ENCODE measurements at places on chromosomes 3 and 15.

- DNase-seq = no peak
Observed at GRCh38 chr3:142963234-142963515, 299 bp downstream of the PAQR9 start.

- no peak for DNase-seq
Observed at GRCh38 chr3:74426571-74426970, 187.9 kb downstream of the CNTN3 start.

DNA sequence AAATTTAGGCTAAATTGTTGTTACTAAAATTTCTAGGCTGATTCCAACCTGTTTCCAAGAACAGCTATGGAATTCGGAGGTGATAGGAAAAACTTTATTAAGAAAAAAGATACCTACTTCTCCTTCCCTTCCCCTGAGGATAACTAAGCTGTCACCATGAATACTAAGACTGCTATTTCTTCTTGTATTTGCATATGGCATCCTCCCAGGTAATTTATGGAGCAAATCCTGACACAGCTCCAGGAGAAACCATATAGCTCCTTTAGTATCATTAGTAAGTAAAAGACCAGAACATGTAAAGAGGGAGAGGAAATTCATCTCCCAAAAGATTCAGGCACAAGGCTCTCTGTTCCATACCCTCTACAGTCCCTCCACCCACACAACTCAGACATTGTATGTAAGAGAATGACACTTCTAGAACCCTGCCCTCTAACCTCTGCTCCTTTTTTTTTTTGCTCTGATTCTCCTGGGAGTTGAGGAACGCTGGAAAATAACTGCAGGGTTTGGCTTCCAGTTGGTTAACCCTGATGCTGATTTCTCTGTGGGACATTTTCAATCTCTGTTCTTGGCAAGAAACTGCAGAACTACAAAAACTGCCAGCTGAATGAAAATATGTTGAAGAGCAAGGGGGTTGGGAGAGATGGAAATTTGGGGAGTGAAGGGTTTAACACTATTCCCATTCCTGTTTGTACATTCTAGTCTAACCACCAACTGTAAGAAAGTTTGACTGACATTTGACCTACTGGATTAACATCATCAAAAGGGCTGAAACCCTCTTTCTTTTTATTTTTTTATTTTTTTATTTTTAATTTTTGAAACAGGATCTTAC lies 14.2 kb upstream of the MAGI1 start:
- no peak for DNase-seq

GRCh38 chr3:24180616-24181015 lies 235.5 kb downstream of the NR1D2 start:
- DNase-seq = no peak

DNA sequence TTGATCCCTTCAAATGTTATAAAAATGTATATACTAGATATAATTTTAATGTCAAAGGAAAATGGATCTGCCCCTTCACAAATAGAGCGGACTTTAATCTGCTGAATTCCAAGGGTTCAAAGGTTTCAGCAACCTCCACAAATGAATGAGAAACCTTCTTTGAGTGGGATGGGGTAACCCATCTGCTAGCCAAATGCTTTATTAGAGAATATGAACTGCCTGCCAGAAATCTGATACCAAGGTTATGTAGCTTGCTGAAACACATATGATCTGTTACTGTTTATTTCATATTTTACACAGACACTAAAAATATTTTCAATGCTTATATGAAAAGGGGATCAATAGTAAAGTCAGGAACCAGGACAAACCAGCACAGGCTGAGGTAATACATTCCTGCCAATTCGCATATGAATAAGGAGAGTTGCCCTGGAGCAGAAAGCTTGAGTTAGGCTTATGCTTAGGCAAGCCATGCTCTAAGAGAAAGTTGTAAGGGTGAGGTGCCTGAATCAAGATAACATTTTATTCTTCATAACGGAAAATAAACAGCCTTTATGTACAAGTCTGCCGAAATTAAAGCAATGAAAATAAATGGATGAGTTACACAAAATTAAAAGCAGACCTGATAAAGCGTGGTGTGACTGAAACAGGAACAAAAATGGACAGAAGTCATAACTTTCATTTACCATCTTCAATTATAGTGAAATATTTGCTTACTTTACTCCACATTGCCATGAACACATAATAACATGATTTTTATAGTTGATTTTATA lies 26.5 kb downstream of the PLOD2 start:
- no peak for DNase-seq

GRCh38 chr3:127688416-127689265 lies 15.9 kb downstream of the ABTB1 start:
- no peak for DNase-seq

DNA sequence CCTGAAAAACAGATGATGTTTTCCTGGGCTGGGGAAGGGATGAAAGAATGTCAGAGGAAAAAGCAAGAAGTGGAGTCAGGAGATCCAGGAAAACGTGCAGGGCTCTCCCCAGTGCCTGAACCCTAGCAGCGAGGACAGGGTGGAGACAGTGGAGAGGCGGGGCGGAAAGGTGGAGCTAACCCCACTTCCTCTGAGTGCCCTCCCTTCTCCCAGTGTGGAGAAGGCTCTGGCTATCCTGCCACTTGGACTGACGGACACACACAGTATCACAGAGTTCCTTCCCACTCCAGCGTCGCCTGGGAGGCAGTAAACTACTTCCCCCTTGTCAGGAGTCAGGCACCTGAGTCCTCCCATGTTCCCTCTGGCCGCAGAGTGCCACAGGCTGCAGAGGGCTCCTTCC lies 125.3 kb upstream of the CHRNA7 start:
- no peak for DNase-seq

GRCh38 chr15:66655511-66655910 lies 46.5 kb upstream of the SMAD6 start:
- no peak for DNase-seq

DNA sequence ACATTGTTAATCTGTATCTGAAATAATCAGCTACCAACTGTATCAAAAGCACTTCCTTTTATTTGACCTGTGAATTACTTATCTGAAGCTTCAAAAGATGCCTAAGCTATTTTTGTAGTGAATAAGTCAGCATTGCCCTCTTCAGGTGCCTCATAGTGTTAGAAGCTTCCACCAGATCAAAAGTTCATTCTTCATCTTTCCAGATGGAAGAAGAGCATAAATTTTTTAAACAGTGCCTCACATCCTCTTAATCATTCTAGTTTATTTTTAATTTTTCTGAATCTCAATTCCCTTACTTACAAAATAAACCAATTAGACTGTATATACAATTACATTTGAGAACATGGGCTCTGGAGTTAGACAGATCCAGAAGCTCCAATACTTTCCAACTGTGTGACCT lies 65.0 kb downstream of the MYO5A start:
- DNase-seq = no peak

DNA sequence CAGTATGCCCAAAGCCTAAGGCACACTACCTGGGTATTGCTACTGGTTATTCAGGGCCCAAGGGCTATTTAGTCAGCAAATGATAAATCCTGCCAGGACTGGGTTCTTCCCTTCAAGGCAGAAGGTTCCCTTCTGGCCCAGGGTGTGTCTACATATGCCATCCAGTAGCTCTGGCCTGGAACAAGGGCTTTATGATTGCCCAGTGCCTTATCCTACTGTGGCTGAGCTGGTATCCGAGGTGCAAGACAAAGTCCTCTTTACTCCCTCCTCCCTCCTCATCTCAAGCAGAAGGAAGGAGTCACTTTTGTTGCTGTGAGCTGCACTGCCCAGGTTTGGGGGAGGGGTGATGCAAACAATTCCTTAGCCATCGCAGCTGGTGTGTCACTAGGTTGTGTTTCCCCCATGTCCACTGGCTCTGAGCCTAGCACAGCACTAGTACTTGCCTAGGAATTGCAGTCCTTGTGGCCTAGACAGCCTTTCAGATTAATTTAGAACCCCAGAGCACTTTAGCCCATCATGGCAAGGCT lies 221.8 kb upstream of the TGFBR2 start:
- no peak for DNase-seq

DNA sequence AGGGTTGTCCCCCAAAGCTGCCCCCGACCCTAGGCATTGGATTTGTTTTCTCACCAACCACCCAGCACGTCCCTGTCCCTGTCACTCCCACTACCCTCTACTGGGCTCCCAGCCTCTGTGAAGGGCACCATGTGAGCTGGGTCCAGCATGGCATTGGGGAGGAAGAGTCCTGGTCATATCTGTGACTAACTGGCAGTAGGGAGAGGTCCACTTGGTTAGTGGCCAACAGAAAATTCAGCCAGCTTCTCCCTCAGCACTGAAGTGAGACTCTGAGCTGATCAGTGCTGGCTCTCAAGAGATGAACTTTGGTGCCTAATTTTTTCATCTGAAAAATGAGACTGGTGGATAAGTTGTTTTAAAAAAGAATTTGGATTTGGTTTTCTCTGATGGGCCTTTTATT lies 11.3 kb upstream of the KIF23 start:
- DNase-seq = no peak

- DNase-seq = no peak
Observed at GRCh38 chr3:46888705-46889104, 11.2 kb downstream of the PTH1R start.

DNA sequence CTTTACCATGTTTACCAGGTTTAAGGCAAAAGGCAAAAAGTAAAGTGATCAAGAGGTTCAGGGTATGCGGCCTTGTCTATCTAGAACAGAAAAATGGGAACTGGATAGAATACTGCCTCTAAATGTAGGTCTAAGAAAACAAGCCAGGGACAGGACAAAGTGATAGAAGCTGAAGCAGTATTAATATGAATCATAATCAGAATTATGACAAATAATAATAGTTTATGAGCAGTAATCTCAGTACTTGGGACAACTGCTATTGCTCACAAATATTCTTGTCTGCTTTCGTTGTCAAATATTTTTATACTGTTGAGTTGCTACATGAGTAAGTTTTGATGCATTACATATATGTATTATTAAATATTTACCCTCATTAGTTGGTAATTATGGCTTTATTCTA lies 356.9 kb upstream of the RBMS3 start:
- no peak for DNase-seq

DNA sequence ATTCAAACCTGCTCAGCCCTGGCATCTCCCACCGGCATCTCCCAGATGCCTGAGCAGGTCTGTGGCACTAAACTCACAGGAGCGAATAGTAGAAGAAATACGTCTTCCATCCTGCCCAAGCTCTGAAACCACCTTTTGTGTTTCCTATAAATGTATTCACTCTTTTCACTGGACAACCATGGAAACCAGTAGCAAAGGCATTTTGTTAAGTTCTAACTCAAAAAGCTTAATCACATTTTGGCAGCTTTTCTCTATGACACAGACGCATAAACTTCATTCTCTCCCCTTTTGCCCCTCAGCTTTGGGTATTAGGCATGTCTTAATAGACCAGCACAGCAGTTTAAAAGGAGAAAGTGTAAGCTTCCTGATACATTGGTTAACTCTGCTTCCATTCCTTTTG lies 24.5 kb upstream of the ARNT2 start:
- no peak for DNase-seq

- no peak for DNase-seq
Observed at GRCh38 chr3:67559029-67559605, 95.3 kb downstream of the SUCLG2 start.

GRCh38 chr15:36161771-36162212 lies 417.6 kb upstream of the CDIN1 start:
- no peak for DNase-seq

DNA sequence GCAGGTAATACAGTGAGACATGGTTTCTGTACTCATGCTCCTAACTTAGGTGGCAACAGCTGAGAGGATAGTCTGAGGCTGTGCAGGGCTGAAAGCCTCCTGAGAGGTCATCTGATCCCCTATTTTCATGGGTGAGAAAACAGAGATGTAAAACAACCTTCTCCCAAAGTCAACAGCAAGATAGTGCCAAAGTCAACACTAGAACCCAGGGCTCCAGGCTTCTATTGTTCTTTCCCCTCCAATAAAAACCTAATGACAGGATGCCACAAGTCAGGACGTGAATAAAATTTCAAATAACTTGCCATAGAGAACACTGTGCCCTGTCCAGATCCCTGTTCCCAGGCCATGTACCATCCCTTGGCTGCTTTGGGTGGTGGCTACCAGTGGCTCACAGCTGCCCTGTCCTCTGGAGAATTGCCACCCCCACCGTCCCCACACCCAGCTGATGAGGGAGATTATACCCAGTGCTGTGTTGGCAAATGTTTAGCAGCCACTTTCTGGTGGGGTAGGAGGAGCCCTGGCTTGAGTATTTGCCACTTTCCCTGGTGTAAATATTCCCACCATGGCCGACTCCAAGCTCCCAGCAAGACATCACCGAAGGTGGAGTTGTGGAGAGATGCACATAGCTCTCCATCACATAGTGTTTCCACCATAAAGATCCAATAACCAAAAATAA lies 54.8 kb downstream of the SRGAP3 start:
- DNase-seq = no peak

GRCh38 chr3:127775398-127776109 lies 46.8 kb downstream of the MGLL start:
- no peak for DNase-seq

GRCh38 chr3:17686613-17687012 lies 55.8 kb downstream of the TBC1D5 start:
- DNase-seq = no peak

GRCh38 chr15:99076555-99077308 lies 28.1 kb upstream of the SYNM start:
- peak; percentile 20 for DNase-seq

DNA sequence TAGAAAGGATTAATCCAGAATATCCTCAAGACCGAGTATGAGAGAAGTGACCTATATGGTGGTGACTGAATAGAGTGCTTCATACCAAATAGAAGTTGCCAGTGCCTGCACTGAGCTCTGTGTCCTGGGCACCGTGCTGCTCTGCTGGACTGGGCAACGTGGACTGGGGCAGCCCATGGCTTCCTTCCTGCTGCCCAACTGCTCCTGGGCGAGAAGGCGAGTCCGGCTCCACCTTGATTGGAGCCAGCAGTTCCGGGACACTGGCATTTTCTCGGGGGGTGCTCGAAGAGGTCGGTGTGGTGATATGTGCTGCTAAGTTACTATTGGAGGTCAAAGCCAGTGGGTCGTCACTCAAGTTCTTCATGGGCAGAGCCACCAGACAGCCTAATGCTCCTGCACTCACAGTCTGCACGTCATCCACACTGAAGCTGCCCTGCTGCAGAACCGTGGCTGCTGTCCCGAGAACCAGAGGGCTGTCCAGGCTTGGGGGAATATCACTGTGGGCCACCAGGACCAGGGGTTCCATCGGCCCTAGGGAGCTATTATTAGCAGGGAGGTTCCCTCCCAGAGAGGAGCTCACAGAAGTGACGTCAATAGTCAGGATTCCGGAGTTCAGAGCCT lies 14.1 kb downstream of the ZXDC start:
- no peak for DNase-seq

DNA sequence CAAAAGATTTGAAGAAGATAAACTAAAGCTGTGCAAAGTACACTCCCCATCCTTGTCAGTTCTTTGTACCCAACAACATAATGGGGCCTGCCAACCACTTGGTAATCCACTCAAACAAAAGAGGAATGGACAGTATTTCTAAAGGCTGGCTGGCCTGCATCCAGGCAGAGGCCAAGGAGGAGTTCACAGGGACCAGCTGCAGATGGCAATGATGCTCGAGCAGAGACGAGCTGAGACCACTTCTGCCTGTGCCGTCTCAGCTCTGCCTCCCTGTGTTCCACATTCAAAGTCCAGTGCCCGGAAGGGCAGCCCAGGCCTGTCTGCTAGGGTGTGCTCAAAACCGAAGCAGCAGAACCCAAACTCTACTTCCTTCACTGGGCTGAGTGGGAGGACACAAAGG lies 14.3 kb downstream of the CXCR6 start:
- no peak for DNase-seq

All from activated T-cell treated with anti-CD3 and anti-CD28 coated beads for 4 hours (primary cell).